ENCODE measurements at places on chromosomes 2 and 18.

DNA sequence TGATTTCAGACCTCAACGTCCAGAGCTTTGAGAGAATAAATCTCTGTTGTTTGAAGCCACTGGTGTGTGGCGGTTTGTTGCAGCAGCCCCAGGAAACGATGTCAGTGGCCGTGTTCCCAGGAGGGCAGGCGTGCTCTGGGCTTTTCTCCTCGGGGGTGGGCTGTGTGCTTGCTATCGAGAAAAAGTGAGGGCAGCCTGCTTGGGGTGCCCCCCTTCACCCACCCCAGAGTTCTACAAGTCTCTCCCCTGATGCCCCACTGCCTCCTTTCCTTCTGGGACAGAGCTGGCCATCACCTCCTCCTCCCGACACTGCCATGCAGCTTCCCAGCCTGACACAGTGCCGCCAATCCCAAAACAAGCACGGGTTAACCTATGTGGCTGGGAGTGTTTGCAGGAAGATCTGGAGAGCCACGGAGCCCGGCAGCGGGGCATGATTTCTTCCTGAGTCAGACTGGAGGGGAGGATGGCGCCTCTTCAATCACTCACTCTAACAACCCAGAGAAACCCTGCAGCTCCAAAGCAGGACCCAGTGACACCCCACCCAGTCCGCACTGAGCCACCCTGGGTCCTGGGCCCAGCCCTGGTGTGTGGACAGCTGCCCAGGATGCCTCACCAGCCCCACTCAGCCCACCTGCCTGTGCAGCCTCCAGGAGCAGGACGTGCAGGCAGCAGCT is 213.7 kb upstream of the RAB6C start:
- DNase-seq: no peak

DNA sequence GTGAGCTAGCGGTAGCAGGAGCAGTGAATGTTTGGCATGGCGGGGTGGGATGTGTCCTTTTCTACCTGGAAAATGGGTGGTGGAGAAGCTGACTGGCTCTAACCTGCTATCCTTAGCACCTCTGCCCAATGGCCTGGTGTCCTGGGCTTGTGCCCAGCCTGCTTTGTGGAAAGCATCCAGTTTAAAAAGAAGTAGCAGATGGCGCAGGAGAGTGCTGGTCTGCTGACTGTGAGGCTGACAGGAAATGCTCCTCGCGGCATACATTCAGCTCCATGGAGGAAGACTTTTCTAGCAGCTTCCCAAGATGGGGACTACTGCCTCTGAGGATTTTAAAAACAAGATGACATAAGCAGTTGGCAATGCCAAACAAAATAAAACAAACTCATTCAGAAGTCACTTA is 56.2 kb upstream of the LYPD6B start:
- no peak for DNase-seq

GRCh38 chr18:36354989-36355388 is 57.5 kb downstream of the FHOD3 start:
- DNase-seq: no peak

DNA sequence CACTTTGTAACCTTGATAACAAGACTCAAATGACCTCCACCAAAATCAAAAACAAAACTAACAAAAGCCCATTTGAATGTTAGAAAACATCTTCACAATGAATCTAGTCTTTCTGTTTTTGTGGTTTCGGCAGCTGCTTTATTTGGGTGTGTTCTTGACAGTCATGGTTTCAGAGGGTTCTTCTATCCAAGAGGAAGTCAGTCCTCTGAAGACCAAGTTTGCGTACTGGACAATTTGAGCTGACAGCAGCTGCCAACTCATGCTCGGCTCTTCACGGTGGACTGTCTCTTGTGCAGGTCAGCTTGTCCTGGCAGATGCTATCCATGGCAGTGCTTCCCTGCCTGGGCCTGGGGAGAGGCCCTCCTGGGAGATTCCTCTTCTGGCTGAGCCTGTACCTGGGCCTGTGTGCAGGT is 91.0 kb downstream of the TMEM17 start:
- DNase-seq: no peak

- DNase-seq: no peak
These were observed 919 bp downstream of the SF3B1 start for GRCh38 chr2:197433780-197434438.

GRCh38 chr2:140627136-140627535 is 1503.7 kb downstream of the LRP1B start:
- DNase-seq: no peak

DNA sequence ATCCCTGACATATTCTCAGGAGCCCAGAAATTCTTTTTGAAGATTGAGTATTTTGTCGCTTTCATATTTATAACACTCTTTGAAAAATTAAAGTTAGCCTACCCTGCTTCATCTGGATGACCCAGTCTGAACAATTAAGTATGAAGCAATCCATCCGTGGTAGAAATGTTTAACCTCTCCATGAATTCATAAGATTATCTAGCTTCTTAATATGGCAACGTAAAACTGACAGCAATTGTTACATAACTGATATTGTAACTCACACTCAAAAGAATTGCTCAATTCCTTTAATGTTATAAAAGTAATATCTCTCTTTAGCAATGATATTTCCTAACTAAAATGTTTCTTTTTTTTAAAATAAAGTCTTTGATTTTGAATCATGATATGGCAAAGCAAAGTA is 7.2 kb upstream of the ABCA12 start:
- DNase-seq: no peak

DNA sequence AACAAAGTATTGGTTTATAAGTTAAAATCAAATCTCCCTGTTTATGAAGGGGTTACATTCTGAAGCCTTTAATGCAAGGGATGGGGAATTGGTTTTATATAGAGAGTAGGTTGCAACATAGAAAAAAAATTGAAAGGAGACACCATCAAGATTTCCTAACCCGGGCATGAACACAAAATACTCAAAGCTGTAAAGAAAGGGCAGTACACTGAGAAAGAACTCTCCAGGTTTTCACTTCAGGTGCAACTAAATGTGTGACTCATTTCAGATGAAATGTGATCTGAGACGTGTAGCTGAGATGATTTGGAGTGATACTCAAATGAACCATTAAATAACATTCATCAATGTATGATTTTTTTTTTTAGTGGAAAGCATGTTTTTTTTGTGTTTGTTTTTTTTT is 43.6 kb downstream of the SANBR start:
- DNase-seq: no peak

DNA sequence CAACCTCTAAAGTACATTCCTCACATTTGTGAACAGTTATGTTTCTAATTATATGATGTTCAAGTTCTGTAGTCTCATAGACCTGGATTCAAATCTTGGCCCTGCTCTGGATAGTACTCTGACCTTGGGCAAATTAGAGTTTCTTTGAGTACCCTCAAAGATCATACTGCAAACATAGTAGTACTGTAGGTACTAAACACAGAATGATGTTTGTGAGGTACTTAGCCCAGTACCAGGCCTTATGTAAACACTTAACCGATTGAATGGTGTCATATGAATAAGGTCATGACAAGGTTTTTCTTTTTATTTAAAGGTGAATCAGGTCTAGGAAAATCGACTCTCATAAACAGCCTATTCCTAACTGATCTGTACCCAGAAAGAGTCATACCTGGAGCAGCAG is 19.1 kb downstream of the SEPTIN2 start:
- DNase-seq: no peak

DNA sequence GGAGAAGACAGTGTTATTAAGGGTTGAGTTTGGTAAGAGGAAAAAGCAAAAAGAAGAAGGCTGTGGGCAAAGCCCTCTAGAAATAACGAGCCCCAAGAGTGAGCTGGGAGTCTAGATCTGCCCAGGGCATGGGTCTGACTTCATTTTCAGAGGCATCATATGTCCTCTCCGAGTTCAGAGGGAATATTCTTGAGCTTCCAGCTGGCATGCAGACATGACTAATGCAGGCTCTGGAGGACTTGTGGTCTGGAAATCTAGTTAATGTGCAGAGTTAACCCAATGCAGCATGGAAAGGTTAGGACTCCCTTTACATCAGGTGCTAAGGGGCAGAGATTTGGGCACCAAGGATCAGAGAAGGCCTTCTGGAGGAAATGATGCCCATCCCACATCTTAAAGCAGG is 7.3 kb downstream of the ACMSD start:
- DNase-seq: no peak

- DNase-seq: no peak
These were observed 54.9 kb downstream of the MAPRE2 start for GRCh38 chr18:35095983-35096676.

GRCh38 chr2:121167411-121167810 is 117.6 kb downstream of the TFCP2L1 start:
- no peak for DNase-seq

- no peak for DNase-seq
These were observed 221.9 kb upstream of the RBBP8 start for GRCh38 chr18:22711192-22711685.

- no peak for DNase-seq
These were observed 4.4 kb upstream of the ATP8B1 start for GRCh38 chr18:57807336-57808117.

- no peak for DNase-seq
These were observed 105.6 kb upstream of the CCDC150 start for GRCh38 chr2:196533772-196534397.

GRCh38 chr2:153431114-153431513 is 47.4 kb downstream of the RPRM start:
- DNase-seq: no peak

DNA sequence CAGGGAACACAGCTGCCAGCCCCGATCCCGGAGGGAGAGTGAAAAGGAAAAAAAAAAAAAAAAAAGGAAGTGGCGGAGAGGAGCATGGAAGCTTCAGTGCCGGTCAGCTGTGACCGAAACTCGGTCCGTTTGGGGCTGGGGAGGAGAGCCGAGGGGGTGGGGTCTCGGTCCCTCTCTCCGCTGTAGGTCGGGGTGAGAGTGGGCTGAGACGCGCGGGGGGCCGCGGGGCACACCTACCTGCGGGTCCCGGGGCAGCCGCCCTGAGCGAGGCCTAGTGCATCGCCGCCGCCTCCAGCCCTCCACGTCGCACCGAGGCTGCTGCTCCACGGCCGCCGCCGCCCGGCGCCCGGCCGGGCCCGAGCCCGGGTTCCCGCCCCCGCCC is 536 bp downstream of the VPS54 start:
- DNase-seq: no peak

DNA sequence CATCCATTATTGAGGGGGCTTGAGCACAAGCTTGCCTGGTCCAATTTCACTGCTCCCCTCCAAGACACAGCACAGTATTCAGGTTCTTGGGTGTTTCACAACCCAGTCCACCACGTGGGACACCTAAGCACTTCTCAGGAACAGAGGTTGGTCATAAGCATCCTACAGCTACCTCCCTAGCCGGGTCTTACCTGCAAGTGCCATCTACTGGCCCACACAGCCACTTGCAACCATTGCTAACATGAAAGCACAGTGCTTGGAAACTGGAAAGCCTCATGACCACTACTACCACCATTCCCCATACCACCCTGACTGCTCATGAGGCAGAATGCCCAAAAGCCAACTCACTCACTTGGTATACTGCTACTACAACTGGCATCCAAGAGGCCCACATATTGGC is 105.7 kb upstream of the RPRM start:
- no peak for DNase-seq

- DNase-seq: no peak
These were observed 75.3 kb upstream of the RIOK3 start for GRCh38 chr18:23377669-23378301.

- DNase-seq: no peak
These were observed 1.6 kb upstream of the PHLPP1 start for GRCh38 chr18:62713651-62714247.

DNA sequence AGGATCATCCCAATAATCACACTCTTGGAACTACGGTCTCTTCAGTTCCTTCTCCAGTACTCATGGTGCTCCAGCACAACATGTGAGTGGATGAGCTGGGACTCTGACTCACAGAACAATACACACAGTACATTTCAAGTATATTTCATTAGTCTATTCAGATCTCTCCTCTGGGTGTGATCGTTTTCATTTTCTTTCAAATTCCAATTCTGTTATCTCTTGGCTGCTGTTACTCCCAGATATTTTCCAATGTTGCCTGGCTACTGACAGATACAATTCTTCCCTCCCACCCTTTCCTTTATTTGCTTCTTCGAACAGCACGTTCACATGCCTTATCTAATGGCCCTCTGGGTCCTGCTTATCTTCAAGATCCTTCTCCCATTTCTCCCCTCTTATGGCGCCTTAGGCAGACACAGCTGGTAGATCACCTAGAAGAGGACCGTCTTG is 216.0 kb downstream of the ACKR3 start:
- no peak for DNase-seq

GRCh38 chr2:191974676-191975075 is 127.8 kb upstream of the CAVIN2 start:
- DNase-seq: no peak

DNA sequence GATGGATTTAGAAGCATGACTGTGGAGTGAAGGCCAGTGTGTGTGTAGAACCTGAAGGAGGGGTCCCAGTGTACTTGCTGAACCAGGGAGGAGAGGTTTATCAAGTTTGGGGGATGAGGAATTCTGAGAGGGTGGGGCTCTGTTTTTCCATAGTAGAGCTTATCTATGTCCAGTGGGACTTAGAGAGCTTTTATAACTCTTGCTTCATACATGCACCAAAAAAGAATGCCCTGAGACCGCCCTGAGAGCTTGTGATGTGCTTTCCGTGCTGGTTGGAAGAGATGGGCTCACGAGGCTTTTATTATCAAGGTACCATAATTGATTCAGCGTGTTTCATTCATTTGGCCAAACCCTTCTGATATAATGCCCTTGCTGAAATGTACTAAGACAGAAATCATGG is 100.2 kb downstream of the MTCL1 start:
- no peak for DNase-seq

DNA sequence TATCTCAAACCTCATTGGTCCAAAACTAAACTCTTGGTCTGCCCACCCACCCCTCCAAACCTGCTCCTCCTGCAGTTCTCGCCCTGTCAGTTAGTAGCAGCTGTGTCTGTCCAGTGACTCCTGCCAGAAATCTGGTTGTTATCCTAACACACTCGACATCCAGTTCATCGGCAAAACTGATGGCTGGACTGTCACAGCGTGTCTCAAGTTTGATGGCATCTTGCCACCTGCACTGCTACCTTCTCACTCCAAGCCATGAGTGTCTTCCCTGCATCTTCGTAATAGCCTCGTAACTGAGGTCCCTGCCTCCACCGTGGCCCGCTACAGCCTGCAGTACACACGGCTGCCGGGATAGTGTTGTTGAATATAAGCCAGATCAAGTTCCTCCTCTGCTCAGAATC is 470.1 kb upstream of the RAB12 start:
- no peak for DNase-seq

DNA sequence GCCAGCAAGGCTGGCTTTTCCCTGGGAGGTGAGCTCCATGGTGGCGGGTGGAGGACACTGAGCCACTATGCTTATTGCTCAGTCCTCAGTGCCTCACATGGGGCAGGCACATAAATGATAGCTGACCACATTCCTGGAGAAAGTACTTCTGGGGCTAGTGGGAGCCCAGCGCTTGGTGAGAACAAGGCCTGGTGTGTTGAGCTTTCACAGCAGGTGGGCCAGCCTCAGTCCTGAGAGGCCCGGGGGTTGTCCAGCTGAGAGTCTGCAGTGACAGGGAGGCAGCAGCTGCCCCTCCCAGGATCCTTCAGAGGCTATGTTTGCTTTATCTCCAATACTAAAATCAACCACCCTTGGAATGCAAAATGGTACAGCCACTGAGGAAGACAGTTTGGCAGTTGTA is 217.7 kb downstream of the ZBTB7C start:
- no peak for DNase-seq
